ENCODE measurements at places on chromosomes 3 and 15. TPM values are rescaled to one million over a fixed set of nuclear protein-coding genes. Genes with fewer than 3 reads are reported as not detected.

Gene ATP2B2
- total RNA-seq = 0.23 TPM

Gene GFM1
- total RNA-seq = 34.5 TPM

Gene ECT2
- total RNA-seq = 82.0 TPM

Gene HHATL
- not detected for total RNA-seq

DNA sequence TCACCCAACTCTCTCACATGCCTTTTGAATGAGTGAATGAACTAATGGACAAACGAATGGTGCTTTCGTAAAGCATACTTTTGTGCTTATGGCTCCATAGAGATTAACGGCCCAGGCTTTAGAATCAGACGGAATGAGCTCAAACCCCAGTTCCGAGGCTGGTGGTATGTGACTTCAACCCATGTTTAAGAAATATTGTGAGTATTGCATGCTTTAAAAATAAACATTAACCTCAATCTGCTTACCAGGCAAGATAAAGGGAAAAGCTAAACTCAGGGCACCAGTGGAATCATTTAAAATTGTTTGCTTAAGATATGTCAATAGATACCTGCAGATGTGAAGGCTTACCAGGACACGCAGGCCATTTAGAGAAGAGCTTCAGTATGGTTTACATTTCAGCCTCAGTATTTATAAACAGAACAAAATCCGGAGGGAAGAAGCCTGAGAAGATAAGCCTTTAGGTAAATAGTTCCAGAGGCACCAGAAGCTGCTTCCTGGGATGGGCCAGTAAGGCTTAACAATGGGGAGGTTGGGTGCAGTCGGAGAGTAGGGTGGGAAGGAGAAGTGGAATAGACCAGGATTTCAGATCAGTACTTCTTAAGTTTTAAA is 186.4 kb downstream of the ADAMTS9 start:
- no peak overlapping the region for H3K27ac ChIP-seq
- DNase-seq = no peak
- no peaks in the 10 kb centered on the region for H3K27me3 ChIP-seq
- H3K4me3 ChIP-seq = no peak overlapping the region
- peaks cover 5% of the 10 kb centered on the region for H3K4me1 ChIP-seq

DNA sequence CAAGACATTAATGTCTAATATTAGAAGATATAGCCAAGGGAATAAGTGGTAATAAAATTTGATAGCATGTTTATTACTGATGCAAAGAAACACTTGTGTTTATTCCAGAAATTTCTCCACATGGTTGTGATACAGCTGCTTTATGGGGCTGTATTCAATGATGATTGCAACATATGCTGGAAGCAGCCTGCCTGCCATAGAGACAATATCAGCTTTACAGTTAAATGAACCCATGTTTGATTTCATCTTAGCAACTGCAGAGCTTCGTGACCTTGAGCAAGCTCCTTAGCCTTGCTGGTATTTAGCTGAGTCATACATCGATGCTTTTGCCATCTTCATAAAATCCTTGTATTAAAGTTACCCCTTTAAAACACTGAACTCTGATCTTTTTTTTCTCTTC is 168.1 kb upstream of the STAC start:
- peaks cover 5% of the 10 kb centered on the region for H3K4me1 ChIP-seq
- H3K36me3 ChIP-seq = no peaks in the 10 kb centered on the region
- DNase-seq = no peak
- no peak overlapping the region for H3K4me3 ChIP-seq

DNA sequence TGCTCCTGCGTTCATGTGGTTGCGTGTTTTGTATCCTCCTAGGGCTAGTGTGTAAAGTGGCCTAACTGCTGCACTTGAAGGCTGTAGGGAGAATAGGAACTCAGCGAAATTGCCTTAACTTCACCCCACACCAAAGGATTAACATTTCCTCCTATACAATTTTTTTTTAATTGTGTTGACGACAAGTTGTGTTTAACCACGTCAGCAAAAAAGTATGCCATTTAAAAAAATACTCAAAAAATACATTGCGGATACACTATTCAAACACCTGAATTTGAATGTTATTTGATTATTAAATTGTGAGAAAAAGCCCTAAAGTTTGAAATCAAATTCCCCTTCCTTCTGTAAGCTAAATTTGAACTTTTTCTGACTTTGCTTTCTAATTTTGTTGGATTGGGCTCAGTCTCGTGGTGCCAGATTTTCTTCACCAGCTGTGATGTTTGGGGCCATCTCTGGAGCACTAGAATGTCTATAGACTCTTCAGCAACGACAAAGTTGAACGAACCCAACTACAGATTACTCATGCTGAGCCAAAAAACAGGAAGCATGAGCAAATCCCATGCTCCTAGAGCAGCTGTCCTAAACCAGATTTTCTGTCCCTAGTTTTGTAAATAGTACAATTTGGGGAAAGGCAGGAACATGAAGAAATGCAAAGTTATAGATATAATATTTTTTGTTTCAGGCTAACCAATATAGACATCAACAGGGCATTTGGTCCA is 8.1 kb upstream of the SLC9A9 start:
- H3K27ac ChIP-seq = no peak overlapping the region
- H3K27me3 ChIP-seq = no peaks in the 10 kb centered on the region
- H3K4me1 ChIP-seq = no peaks in the 10 kb centered on the region

GRCh38 chr15:80105595-80105994 is 46.1 kb downstream of the ZFAND6 start:
- no peaks in the 10 kb centered on the region for H3K4me1 ChIP-seq
- DNase-seq = no peak
- no peak overlapping the region for H3K4me3 ChIP-seq
- no peak overlapping the region for H3K27ac ChIP-seq

DNA sequence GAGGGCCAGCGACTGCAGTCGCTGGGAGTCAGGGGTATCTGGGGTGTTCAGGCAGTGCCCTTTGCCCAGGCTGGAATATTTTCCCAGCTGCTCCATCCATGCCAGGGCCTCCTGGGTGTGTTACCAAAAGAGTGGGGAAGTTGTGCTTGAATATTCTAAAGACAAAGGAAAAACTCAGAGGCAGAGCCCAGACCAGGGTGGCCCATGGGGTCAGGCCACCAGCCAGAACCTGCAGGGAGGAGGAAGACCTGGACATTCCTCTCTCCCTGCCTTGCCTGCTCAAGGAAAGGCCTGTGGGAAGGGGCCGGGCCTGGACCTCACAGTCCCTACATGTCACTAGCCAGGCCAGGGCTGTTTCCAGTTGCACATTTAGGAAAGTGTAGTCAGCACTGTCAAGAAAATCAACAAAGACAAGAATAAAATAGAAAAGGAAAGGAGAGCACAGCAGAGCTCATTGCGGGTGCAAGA is 16.0 kb upstream of the KLF15 start:
- no peaks in the 10 kb centered on the region for H3K27me3 ChIP-seq
- H3K4me3 ChIP-seq = no peak overlapping the region
- no peak overlapping the region for H3K27ac ChIP-seq
- H3K4me1 ChIP-seq = peaks cover 23% of the 10 kb centered on the region
- no peak for DNase-seq

GRCh38 chr15:67601073-67601472 is 58.6 kb downstream of the MAP2K5 start:
- H3K4me3 ChIP-seq = no peak overlapping the region
- no peaks in the 10 kb centered on the region for H3K27me3 ChIP-seq
- H3K4me1 ChIP-seq = peaks cover 6% of the 10 kb centered on the region
- no peak for DNase-seq

DNA sequence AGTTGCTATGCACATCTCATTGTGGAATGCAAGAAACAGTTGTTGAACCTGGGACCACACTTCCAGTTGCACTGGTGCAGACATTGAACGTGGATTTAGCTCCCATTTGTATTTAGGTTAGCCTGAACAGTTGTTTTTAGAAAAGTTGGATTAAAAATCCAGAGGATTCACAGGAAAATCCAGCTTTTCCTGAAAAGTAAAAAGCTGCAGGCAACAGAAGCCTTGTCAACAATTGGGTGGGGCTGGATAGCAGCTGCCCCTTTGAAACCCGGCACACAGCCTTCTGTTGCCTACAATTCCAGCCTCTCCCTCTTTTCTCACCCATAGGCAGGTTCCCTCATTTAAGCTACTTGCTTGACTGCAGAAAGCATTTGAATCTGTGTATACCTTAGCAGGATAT is 165.3 kb upstream of the TBL1XR1 start:
- peaks cover 51% of the 10 kb centered on the region for H3K4me1 ChIP-seq
- H3K4me3 ChIP-seq = peak overlapping the region; percentile 47
- H3K27ac ChIP-seq = no peak overlapping the region

DNA sequence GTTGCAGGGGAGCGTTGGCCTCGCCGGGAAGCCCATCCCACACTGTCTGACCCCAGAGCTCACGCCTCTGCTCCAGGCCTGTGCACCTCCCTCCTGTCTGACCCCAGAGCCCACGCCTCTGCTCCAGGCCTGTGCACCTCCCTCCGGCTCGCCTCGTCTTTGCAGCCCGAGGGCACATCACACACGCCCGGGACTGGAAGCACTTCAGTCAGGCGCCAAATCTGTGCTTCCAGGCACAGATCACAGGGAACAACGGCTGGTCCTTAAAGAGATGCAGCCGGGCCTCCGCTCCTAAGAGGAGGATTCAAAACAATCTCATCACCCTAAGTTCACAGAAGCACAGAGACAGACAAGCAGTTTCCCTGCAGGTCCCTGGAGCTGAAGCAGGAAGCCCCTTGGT is 103.0 kb upstream of the RPL32 start:
- peak; percentile 35 for DNase-seq
- H3K4me3 ChIP-seq = peak overlapping the region; percentile 47
- H3K27ac ChIP-seq = peak overlapping the region; percentile 82
- no peaks in the 10 kb centered on the region for H3K36me3 ChIP-seq
- no peaks in the 10 kb centered on the region for H3K27me3 ChIP-seq

DNA sequence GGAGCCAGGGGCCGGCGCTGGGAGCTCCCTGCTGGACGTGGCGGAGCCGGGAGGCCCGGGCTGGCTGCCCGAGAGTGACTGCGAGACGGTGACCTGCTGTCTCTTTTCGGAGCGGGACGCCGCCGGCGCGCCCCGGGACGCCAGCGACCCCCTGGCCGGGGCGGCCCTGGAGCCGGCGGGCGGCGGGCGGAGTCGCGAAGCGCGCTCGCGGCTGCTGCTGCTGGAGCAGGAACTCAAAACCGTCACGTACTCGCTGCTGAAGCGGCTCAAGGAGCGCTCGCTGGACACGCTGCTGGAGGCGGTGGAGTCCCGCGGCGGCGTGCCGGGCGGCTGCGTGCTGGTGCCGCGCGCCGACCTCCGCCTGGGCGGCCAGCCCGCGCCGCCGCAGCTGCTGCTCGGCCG is 1.5 kb downstream of the SMAD6 start:
- H3K36me3 ChIP-seq = no peaks in the 10 kb centered on the region
- peaks cover 24% of the 10 kb centered on the region for H3K27me3 ChIP-seq

GRCh38 chr15:76930831-76931396 is 635 bp upstream of the RCN2 start:
- peak overlapping the region; percentile 96 for H3K4me3 ChIP-seq
- H3K36me3 ChIP-seq = peaks cover 12% of the 10 kb centered on the region
- H3K27ac ChIP-seq = peak overlapping the region; percentile 95
- DNase-seq = no peak
- H3K4me1 ChIP-seq = peaks cover 57% of the 10 kb centered on the region
- H3K27me3 ChIP-seq = no peaks in the 10 kb centered on the region
